ENCODE measurements at places on chromosomes 13 and 19.

DNA sequence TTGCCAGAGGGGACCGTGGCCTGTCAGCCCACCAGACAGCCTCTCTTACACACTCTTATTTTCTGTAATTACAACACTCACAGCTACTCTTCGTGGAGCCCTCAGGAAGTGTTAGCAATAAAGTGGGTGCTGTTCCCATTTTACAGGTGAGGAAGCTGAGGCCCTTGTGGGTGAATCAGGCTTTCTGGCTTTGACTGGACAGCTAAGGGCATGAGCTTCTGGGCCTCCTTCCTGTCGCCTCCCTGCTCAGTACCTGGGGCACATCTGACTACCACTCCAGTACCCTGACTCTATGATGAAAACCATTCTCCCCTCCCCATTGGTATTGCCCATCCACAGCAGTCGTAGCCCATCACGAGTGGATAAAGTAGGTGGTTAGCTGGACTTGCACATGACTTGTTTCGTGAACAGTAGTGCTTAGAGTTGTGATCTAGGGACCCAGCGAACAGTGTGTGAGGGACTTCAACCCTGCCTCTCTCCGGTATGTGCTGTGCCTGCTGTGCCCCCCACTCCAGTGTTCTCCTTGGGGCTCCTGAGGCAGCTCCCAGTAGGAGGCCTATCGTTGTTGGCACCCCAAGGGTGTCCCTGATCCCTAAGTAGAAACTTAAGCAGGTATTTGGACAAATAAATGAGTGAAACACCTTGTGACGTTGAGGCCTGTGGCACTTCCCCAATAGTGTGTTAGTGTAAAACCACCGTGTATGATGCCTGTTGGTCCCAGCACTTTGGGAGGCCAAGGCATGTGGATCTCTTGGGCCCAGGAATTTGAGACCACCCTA is 38.6 kb downstream of the GATAD2A start:
- DNase-seq = peak; percentile 56

- DNase-seq = peak; percentile 38
These were observed 10.8 kb upstream of the GRAMD1A start for GRCh38 chr19:34989298-34989697.

GRCh38 chr19:51693260-51693659 is at the start of gene SPACA6:
Gene SPACA6, plus strand, starts transcription at chr19:51693330. Its CDS starts 197 bp downstream, at chr19:51693527.
- DNase-seq = no peak

DNA sequence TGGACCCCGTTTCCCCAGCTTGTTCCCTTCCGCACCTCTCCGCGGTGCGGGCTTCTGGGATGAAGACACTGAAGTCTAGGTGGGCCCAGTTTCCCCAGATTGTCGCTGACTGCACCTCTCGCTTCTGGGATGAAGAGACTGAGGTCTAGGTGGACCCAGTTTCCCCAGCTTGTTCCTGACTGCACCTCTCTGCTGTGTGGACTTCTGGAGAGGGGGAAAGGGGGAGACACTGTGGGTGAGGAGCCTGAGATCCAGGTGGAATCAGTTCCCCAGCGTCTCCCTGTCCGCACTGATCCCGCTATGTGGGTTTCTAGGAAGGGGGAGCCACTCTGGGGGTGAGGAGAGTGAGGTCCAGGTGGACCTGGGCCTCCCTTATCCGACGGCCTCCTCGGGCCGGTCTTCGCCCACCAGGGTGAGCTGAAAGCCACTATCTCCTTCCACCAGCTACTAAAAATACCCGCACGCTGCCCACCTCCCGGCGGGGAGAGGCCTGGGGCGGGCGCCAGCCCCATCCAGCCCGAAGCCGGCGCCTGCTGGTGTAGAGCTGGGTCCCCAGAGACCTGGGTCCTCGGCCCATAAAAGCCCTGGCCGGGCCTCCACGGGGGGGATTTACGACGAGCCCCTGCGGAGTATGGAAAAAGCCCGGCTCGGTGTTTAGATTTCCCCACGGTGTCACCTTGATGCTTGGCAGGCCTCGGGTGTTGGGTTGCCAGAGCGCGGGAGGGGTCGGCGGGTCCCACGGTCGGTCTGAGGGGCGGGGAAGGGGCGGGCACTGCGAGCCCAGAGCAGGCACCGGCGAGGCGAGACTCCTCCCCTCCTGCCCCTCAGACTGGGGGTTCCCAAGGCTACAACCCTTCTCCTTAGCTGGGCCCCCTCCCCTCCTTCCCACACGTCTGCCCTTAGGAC is 10.6 kb downstream of the FUT6 start:
- DNase-seq = peak; percentile 48

DNA sequence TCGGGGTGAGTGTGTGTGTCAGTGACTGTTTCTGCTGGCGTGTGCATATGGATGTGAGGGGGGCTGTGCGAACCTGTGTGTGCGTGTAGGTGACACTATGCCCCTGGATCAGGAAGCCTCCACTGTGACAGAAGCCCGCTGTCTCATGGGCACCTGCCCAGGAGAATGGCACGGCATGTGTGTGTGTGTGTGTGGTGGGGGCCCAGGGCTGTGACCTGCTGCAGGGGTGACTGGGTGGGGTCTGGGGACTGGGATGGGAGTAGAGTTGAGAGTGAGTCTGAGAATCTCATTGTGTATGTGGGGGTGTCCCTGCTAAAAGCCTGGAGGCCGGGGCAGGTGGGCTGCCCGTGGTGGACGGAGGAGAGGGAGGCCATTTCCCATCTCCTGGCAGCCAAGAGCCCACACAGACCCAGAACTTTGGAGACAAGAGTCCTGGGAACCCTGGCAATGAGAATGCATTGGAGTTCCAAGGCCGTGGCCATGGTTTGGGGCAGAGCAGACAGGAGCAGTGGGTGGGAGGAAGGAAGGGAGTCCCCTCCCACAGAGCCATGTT is 6.4 kb upstream of the TPM4 start:
- DNase-seq = peak; percentile 25

DNA sequence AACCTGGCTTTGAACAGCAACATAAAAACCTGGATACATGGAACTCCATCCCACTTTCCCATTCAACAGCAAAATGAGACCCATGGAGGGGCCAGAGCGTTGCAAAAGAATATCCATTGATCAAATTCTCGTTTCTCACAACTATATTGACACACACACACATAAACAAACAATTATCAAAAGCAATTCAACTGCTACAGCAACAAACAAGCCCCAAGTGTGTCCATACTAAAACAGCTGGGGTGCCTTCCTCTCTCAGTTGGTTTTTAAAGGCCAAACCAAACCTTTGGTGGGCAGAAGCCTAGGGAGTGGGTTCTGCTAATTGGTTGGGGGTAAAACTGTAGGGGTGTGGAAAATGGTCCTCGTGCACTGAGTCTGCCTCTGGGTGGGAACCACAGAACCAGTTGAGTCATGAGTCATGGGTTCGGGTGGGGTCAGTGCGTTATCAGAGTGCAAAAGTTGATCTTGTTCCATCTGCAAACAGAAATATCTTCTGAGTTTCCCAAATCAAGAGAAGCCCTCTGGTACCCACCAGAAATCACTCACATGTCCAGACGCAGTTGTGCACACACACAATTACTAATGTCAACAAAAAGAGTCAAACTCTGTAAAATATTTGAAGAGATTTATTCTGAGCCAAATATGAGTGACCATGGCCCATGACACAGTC is 18.5 kb downstream of the GPR42 start:
- no peak for DNase-seq

- DNase-seq = no peak
These were observed 181.1 kb downstream of the TSHZ3 start for GRCh38 chr19:31168106-31168625.

GRCh38 chr13:97329331-97329730 is 104.6 kb upstream of the RAP2A start:
- no peak for DNase-seq

DNA sequence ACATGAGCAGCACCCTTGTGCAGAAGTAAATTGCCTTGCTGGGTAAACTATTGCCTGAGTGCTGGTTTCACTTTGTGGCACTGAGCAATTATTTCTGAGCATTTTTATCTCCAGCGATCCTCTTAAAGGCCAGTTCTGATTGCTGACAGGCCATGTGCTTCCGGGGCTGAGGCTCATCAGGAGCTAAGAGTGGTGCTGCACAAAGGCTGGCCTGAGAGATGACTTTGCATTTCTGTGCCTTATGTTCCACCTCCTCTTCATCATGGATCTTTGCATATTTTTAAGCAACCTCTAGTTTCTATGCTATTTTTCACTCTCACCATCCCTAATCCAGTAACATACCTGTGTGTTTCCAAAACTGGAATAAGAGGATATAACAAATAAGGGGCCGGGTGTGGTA is 17.6 kb upstream of the COG6 start:
- DNase-seq = no peak

- no peak for DNase-seq
These were observed 34.0 kb upstream of the USE1 start for GRCh38 chr19:17180997-17181702.

GRCh38 chr19:5829567-5830310 is 9.8 kb downstream of the FUT6 start:
- no peak for DNase-seq

- DNase-seq = no peak
These were observed 3.6 kb downstream of the GPR12 start for GRCh38 chr13:26756961-26757360.

DNA sequence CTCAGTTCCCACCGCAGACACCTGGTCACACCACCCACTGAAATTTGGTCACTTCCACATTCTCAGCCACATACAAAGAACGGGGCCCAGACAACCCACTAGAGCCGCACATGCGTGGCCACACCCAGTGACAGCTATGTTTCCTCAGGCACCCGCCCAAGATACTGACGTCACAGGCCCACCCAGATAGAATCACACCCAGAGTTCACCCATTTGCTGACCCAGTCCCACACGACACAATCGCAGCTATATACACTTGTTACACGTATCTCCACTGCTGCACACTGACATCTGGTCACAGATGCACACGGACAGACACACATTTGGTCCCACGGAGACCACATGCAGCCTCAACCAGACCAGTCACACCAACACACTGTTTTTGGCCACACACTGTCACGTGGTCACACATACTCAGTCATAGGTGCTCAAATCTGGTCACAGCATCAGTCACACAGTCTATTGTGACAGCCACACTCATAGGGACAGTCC is 2.9 kb downstream of the NUMBL start:
- DNase-seq = no peak

GRCh38 chr19:33621065-33621785 is 528 bp upstream of the CHST8 start:
- no peak for DNase-seq

DNA sequence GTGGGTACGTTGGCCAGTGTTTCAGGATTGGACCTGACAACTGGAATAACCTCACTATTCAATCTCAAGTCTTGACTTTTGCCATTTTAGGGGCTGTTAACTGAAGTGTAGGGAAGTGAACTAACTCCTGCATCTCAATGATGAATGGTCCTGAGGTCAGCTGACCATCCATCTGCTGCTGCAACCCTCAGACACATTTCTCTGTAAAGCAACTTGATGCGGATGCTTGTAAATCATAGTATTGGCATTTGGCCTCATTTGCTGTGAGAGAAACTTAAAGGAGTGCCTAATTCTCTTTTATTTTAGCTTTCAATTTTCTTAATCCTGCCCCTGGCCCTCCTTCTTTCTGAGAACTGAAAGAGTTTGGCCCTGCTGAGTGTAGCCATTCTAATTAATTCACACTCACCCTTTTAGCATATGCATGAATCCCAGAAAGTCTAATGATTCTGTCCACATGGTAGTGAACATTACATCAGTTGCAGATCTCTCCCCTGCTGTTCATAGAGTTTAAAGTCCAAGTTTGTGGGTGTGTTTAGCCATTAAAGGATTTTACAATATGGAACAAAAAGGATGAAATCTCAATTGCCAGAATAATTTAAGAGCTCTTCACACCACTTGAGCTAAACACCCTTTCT is 1531.4 kb upstream of the SLC10A2 start:
- no peak for DNase-seq

GRCh38 chr13:39433651-39434050 is 169.3 kb downstream of the LHFPL6 start:
- no peak for DNase-seq

- no peak for DNase-seq
These were observed 2321.8 kb upstream of the PCDH20 start for GRCh38 chr13:63737418-63737817.

GRCh38 chr13:45142440-45143345 is 22.4 kb downstream of the GTF2F2 start:
- DNase-seq = no peak

DNA sequence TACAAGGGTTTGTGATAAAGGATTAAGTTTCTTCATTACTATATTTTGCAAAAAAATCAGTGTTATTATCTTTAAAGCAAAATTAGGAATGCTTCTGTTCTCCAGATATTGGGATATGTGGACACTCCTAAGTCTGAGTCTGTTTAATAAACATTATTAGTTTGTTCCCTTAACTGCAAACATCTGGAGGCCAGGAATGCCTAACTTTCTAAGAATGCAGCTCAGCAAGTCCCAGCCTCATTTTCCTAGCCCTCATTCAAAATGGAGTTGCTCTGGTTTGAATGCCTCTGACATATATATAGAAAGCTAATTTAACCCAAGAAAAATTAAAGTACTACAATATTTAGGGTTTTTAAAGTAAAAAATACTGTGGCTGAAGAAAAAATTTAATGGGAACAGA is 33.6 kb upstream of the EDNRB start:
- no peak for DNase-seq

GRCh38 chr19:3073159-3073563 is 10.9 kb upstream of the TLE5 start:
- no peak for DNase-seq

DNA sequence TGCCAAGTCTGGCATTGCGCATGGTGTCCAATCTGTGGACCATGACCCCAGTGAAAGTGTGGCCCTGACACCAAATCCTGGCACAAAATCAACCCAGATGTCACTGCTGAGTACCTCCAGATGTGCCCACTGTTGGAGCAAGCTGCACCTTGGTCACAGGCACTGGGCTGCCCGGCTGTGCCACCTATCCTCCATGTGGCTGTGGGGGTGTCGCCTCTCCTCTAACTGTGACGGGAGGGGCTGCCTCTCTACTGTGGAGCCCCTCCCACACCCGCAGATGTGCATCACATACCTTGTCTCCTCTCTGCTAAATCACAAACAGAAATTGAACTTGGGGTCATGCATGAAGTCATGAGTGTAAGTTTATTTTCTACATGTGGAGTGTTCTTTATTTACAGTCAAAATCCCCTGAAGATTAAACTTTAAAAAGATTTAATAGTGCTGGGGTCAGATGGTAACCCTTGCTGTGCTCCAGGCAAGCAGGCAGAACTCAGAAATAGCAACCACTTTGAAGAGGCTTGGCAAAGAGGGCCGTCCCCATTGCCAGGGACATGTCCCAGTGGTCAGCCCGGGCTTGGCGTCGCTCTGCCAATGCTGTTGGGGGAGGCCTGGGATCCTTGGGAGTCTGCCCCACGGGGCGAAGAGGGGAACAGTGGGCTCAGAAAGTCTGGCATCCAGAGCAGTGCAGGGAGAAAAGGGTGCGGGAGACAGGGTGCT is 46.4 kb upstream of the ZNF536 start:
- no peak for DNase-seq

- DNase-seq = no peak
These were observed 71.8 kb downstream of the PEPD start for GRCh38 chr19:33449799-33450198.

GRCh38 chr19:29620931-29621351 is 14.9 kb downstream of the POP4 start:
- DNase-seq = peak; percentile 51

All from activated CD4-positive, alpha-beta memory T cell treated with anti-CD3 and anti-CD28 coated beads for 36 hours (primary cell).